ENCODE measurements at places on chromosomes 5 and 9.

DNA sequence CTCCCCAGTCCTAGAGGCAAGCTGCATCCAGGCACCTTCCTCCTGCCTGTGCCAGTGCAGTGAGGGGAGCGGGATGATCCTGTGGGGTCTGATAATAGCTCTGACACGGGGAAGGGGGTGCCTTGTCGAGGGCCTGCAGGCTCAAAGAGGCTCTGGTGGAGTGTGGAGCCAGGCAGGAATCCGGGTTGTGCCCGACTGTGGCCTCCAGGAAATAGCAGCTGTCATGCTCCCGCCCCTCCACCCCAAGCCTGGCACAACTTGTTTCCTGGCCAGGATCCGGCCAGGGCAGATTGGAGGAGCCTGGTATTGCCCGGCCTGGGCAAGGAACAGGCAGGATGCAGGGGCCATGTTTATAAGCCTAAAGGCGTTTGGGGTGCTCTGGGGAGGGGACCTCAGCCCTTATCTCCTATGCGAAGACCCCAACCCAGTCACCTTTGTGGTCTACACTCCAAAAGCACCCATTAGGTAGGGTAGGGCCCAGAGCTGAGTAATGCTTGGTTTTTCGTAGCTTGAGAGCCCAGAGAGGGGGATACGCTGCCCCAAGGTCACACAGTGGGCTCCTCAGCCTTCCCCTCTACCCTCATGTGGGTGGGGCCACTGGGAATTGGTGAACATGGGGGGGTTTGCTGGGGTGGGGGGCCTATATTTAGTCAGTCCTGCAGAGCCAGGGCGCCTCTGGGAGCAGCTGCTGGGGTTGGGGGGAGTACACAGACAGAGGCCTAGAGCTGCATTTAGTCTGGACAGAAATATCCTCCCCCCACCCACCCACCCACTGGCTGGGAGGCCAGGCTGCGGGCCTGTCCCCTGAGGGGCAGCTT is 12.2 kb downstream of the CXXC5 start:
- DNase-seq: peak; percentile 95

DNA sequence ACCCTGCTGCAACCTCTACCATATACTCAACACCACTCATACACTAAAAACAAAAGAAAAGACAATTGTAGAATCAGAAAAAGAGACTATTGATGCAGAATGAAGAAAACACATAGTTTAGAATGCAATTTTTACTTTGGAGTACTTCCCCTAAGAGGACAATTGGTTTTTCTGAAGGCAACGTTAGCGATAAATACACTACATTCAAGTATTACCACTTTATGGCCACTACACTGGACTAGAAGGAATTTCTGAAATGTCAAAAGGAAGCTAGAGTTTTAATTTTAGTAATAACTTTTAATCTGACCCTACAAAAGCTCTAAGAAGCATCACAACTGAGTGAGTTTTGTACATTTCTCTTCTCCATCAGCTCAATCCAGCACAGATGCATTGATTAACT is 24.7 kb downstream of the PUM3 start:
- DNase-seq: no peak

- no peak for DNase-seq
Measured at GRCh38 chr9:79604921-79605562, 33.3 kb downstream of the TLE4 start.

DNA sequence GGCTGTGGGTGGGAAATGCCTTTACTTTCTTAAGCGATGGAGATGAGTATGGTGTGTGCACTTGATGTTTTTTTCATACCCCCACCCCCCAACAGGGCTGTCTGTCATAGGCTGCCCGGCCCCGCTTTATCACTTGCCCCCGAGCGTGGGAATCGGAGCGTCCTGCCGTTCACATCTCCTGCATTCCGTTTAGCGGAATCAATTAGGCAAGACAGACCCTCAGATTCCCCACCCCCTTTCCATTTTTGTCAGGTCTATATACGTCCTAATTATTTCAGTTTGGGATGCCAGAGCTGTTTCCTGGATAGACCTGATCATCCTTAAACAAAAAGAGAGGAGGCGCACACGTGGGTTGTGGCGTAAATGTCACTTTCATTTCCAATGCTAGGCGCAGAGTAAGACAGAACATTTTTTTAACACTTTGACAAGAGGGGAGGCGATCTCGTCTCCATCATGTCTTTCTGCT is 217.2 kb downstream of the MEF2C start:
- DNase-seq: peak; percentile 84

DNA sequence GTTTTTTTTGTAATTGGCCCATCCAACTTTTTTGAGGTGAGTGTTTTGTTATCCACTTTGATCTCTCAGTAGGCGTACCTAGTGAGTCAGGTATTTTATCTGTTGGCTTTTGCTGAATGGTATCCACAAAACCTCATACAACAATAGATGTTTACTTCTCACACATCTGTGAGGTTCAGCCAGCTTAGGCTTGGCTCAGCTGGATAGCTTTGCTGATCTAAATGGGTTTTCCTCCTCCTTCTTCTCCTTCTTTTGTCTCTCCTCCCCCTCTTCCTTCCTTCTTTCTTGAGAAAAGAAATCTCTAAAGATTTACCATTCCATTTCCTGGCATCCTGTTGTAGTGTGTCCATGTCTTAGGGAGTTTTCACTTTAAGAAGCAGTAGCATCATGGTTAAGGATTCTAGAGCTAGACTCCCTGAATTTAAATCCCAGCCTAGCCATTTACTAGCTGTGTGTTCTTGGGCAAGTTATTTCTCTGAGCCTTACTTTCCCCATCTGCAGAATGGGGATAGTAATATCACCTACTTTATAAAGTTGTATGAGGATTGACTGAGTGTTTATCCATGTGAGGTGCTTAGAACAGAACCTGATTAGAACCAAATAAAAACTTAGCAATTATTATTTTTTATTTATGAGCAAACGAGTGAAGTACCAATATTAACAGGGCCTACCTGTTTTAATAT is 126.3 kb downstream of the ARHGAP26 start:
- DNase-seq: no peak

GRCh38 chr5:29720954-29721353 is 1472.5 kb upstream of the CDH6 start:
- DNase-seq: no peak

Data from Ammon's horn (tissue), 1 donor.